ACHN (cell line): ENCODE measurements at places on chromosomes 16 and 17.

GRCh38 chr16:53605831-53606400 is 97.7 kb downstream of the RPGRIP1L start:
- no peak for DNase-seq

DNA sequence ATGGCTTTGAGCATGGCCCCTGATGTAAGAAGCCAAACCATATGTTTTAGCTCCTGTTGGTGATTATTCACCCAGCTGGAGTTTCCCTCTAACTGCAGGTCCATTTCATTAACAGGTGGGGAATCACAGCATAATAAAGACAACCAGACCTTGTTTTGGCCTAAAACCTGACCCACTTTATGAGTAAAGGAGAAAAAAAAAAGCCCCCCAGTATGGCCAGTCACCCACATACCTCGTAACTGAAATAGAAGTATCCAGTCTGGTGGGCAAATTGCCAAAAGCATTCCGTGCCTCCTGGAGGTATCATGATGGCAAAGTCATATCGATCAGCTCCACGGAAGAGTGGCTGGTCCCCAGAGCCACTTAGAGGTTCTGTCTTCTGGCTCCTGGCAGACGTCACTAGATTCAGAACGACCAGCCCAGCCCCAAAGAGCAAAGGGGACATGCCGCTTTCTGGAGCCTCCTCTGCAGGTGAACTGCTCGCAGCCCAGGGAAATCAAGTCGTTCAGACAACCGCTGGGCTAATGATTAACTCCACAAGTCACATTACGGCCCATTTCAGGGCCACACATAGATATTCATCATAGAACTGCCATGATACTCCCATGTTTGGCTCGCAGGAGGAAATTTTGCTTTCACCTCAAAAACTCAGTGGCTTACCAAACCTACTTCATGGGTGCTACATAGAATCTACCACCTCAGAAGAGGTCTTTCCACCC is at the start of gene TMED6:
TMED6 (minus strand) TSS at position 478 of the 719 bp plus-strand sequence; CDS start at position 445, 33 bp downstream.
- peak; percentile 69 for DNase-seq

GRCh38 chr17:73482251-73482716 is 162.0 kb downstream of the SDK2 start:
- DNase-seq, result no peak

DNA sequence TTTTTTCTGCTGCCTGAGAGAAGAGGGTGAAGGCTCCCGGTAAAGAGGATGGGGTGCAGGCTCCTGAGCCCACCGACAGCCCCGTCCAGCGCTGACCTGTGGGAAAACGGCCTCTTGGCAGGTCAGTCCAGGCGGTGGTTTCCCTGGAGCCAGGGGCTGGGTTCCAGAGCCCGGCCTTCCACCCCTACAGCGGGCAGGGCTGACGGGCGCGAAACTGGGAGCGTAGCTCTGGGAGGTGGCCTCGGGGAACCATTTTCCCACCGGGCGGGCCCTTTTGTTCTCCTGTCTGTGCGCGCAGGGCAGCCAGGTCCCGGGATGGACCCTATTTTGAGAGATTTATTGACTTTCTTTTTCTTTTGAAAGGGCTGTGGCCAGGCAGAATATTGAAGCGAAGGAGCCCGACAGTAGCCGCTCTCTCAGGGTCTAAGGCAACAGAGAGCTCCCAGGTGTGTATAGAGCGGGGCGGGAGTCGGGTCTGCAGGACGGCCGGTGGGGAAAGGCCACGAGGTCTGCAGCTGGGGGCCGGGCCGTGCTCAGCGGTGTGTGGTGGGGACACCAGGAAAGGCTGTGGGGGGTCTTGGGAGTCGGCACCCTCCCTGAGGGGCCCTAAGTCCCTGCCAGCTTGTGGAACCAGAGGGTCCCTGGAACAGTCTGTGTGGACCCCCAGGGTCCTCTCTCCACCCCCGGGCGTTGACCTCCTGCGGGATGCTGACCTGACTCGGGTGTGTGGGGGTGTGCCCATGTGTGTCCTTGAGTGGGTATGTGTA is 32.3 kb downstream of the METRNL start:
- no peak for DNase-seq

DNA sequence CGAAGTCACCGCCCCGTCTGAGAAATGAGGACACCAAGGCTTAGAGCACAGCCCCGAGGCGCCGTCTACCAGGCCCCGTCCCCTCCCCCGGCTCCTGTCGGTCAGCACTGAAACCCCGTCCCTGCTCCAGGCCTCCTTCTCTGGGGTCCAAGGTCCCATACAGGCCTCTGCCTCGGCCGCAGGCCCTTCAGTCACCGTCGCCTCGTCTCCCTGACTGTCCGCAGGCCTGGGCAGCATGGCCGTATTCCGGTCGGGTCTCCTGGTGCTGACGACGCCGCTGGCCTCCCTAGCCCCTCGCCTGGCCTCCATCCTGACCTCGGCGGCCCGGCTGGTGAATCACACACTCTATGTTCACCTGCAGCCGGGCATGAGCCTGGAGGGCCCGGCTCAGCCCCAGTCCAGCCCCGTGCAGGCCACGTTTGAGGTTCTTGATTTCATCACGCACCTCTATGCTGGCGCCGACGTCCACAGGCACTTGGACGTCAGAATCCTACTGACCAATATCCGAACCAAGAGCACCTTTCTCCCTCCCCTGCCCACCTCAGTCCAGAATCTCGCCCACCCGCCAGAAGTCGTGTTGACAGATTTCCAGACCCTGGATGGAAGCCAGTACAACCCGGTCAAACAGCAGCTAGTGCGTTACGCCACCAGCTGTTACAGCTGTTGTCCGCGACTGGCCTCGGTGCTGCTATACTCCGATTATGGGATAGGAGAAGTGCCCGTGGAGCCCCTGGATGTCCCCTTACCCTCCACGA is 617 bp downstream of the COASY start:
- DNase-seq, result no peak

- peak; percentile 35 for DNase-seq
Measured at GRCh38 chr17:82458885-82459424, 414 bp downstream of the NARF start.

DNA sequence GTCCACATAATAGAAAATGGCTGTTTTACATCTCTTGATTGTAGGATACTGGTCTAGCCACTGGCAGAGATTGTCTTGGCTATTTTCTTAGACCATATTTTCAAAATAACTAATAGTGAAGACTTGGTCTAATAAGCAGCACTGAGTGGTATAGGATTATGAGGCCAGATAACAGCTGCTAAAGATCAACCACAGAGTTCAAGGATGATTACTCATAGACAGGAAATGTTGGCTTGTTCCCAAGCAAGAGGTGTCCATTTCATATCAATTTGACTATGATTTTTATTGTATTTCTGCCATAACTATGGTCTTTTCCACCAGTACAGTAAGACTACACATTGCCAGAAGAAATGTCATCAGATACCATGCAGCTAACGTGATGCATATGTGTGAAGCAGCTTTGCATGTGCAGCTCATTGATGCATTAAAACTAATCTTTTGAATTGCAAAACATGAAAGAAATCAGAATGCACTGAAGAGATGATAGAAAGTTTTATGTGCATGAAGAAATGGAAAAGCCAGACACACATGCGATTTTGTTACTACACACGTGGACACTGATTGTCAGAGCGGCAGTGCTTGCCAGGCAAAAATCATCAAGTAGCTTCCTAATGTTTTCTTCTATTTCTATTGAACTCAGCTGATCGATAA is 693.3 kb downstream of the CDH11 start:
- peak; percentile 84 for DNase-seq

GRCh38 chr16:83878838-83879237 is 20.1 kb upstream of the MLYCD start:
- DNase-seq, result peak; percentile 77

- DNase-seq, result no peak
Measured at GRCh38 chr17:12040478-12040877, 19.8 kb downstream of the MAP2K4 start.

DNA sequence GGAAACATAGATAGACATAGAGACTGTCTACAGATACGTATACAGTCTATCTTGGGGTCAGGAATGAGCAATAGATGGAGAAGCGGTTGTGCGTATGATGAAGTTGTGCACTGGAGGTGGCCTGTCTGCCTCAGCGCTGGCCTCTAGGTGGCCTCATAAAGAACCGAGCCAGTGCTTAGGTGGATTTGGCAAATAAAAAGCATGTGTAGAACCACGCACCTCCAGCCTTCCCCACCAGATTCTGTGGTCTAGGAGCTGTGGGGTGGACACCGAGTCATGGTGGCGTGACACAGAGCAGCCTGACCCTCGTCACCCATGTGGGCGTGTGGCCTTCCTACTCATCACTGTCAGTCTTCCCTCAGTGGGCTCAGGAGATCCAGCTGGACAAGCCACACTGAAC is 34.0 kb downstream of the PGS1 start:
- DNase-seq, result peak; percentile 16

DNA sequence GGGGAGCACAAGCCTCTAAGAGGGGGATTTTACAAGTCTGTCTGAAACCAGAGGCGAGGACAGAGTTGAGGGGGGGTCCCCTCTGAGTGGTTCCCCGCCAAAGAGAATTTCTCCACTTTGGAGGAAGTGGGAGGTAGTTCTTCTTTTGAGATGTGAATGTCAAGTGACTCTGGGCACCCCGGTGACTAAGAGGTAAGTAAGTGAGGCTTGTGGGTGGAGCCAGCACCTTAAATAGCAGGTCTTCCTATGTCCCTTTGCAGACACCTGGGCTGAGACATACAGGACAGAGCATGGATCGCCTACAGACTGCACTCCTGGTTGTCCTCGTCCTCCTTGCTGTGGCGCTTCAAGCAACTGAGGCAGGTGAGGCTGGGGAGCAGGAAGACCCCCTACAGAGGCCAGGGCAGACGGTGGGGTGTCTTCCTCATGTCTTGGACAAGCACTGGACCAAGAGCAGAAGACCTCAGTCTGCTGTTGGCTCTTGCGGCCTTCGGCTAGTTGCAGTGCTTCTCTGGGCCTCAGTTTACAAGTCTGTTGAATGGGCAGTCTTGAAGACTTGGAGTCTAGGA is at the start of gene CCL22:
CCL22 (plus strand) TSS at position 257 of the 569 bp plus-strand sequence; CDS start at position 291, 34 bp downstream.
- no peak for DNase-seq

DNA sequence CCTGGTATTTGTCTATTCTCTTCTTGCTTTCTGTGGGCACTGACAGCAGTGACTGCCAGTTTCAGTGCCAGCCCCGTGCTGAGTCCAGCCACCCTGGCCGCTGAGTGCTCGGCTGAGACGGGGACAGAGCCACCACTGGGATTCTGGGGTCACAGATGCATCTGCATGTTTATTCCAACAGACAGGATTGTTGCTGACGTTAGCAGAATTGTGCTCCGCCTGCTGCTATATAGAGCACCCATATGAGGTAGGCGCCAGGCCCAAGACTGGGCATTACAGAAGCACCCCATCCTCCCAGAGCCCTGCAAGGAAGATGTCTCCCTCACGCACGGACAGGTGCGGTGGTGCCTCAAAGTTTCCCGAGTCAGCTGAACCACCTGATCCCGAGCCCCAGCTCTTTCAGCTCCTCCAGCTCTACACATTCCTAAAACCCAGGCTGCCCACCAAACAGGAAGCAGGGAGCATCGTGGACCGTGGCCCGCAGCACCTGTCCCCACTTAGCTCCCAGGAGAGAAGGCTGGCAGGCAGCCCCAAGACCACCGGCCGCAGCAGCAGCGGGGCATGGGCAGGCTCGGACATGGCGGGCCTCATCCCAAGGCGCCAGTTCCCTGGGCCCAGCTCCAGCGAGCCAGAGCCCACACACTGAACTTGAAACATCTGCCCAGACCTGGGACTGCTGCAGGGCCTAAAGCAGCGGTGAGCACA is 44.9 kb upstream of the RASD1 start:
- no peak for DNase-seq

GRCh38 chr16:54633943-54634362 is 296.7 kb upstream of the IRX5 start:
- peak; percentile 36 for DNase-seq

GRCh38 chr17:4420692-4421131 is 13.0 kb upstream of the SPNS3 start:
- peak; percentile 85 for DNase-seq

GRCh38 chr17:71975331-71975801 is 145.5 kb upstream of the SOX9 start:
- DNase-seq, result no peak

- no peak for DNase-seq
Measured at GRCh38 chr16:29836623-29837022, 16.4 kb downstream of the MVP start.

GRCh38 chr17:61208301-61209105 is 191.1 kb upstream of the TBX2 start:
- peak; percentile 81 for DNase-seq

DNA sequence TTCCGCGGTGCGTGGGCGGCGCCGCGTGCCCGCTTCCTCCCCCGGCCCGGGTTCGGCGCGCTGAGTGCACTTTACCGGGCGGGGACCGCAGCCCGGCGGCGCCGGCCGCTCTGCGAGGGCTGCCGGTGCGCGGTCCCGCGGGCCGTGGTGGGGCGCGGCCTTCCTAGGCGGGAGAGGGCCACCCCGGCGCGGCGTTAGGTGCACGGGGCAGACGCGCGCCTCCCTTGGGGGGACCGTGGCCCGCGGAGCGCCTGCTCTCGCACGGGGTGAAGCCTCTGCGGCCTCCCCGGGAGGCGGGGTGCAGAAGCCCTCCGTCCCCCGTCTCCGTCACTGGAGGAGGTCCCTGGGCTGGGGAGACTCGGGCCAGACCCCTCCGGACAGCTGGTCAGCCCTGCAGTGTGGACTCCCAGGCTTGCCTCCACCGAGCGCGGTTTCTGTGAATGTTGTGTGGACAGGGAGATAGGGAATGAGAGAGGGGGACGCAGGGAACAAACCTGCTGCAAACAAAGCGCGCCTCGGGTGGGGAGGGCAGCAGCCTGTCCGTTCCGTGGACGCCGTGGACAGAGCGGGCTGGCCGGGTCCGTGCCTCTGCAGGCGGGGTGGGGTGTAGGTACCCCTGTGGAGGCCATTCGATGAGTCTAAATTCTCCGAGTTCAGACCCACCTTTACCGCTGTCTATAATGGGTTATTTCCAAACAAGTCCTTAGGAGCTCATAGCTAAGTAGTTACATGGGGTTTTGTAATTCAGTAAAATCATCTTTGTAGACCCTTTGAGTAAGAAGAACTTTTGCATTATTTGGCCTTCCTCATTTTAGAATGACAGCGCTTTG is 721 bp downstream of the TBCD start:
- DNase-seq, result peak; percentile 36

GRCh38 chr16:70576431-70577255 is 53.0 kb downstream of the SF3B3 start:
- DNase-seq, result peak; percentile 53

GRCh38 chr16:1746693-1747195 is 24.6 kb downstream of the NME3 start:
- no peak for DNase-seq

DNA sequence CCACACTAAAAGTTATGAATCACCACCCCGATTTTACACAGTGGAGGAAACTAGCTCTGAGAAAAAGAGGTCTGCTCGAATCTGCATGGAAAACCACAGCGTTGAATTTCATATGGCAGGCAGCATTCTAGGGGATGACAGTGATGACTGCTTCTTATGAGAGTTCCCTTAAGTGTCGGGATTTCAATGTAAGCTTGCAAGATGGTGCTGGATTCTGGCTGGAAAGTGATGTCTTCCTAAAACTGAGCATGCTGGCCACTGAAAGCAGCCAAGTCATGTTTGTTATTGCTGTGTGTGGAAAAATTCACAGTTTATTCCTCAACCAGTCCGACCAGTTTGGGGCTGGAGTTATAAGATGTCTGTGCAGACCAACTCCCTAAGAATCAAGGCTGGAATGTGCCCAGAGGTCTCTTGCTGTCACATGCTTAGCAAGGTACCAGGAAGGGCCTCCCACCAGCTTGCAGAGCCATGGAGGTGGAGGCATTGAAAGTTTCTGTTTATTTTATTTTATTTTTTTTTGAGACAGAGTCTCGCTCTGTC is 37.2 kb upstream of the GAN start:
- no peak for DNase-seq
